Smooth muscle cell of the brain vasculature (primary cell): ENCODE measurements at places on chromosomes 12 and 14.

DNA sequence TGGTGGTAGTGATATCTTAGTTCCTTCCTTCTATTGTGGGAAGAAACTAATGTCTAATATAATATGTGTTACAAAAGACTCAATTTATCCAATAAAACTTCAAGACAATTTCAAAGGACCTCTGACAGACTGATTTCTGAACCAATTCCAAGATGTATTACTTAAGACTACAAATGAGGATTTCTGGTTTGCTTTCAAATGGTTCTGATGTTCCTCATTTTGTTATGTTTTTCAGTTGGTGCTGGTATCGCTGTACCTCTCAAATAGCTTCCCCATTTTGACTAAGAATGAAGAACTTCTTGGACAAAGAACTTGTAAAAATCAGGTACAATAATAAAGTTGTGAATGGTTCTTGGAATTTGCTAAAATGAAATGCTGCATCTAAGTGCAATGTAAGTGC is 19.4 kb upstream of the MBIP start:
- no peak for DNase-seq

GRCh38 chr14:97977651-97978261 is 1180.6 kb downstream of the VRK1 start:
- no peak for DNase-seq

- no peak for DNase-seq
These were observed 262.6 kb upstream of the BTG1 start for GRCh38 chr12:92408072-92408900.

DNA sequence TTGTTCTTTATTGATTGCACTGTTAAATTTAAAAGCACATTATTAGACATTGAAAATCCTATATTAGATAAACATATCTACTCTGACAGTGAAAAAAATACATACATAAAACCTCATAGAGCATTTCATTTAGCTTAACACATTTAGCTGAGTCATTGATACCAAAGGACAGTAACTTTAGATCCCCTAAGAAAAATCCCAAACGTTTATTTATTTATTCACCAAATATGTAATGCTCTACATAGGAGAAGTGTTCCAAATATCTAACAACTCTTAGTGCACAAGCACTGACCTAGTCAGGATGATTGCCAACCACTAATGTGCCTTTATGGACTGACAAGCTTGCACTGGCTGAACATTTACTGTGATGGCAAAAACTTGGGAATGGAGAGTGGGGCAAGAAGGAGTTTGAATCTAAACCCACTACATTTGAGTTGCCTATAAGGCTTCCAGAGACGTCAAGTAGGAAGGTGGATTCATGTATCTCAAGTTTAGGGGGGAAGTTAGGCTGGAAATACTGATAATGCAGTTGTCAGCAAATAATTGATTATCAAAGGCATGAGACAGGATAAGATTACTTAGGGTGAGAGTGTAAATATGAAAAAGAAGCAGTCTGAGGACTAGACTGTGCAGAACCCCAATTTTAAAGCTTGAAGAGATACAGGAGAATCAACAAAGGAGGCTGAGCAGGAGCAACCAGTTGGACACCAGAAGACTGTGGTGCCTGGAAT is 156.4 kb downstream of the PLCZ1 start:
- no peak for DNase-seq

DNA sequence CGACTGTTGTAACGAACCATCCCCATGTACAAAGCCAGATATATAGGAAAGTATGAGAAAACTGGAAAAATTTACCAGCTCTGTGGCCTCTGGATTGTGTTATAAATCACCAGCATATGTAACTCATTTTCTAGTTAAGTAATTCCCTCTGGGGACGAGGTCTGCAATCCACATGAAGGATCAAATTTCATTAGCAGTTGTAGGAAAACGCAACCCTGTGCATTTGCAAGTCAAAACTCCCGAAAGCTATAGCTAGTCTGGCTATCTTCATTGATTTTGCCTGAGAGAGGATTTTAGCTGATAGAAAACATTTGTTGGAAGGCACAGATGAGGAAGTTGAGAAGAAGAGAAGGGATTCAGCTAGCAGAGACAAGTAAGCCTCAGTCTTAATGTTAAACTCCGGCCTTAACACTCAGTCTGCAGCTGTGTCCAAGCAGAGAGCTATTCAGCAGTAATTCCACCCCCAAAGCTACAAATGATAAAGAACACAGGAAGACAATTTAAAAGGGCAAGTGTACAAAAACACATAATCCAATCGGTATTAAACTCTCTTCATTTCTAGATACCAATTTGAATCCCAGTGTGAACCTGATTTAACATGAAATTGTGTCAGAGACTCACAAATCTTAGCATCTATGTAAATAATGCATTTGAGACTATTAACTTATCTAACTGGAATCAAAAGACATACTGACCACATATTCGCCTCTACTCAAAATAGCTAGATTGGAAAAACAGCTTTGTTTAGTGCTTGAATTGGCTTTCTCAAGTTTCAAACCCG is 54.2 kb upstream of the CERS5 start:
- DNase-seq: peak; percentile 73

DNA sequence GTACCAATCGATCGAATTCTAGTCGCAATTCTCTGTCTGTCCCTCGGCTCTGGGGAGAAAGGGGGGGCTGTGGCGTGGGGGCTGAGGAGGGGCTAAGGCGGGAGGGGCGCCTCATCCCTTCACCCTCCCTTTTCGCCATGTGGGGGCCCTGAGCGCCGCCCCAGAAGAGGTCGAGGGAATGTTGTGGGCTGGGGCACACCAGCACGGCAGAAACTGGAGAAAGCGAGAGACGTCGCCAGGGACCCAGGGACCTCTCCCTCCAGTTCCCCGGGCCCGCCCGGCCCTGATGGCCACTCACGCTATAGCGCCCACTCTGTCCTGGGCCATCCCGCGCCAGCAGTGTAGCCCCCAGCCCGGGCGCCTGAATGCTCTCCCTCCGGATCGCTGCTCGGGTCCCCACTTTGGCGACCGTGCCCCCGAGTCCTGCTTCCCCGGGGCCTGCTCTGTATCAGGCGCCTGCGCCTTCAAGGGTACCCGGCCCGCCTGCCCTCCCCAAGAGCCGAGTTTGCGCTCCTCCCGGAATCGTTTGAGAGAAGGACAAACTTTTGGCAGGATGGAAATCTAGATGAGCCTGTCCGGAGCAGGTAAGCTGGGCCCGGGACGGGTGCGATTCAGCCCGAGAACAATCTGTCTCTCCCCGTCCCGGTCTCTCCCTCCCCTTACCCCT is 62.6 kb downstream of the SMUG1 start:
- DNase-seq: no peak

- DNase-seq: no peak
These were observed 121.7 kb downstream of the PPM1H start for GRCh38 chr12:62813031-62813829.

DNA sequence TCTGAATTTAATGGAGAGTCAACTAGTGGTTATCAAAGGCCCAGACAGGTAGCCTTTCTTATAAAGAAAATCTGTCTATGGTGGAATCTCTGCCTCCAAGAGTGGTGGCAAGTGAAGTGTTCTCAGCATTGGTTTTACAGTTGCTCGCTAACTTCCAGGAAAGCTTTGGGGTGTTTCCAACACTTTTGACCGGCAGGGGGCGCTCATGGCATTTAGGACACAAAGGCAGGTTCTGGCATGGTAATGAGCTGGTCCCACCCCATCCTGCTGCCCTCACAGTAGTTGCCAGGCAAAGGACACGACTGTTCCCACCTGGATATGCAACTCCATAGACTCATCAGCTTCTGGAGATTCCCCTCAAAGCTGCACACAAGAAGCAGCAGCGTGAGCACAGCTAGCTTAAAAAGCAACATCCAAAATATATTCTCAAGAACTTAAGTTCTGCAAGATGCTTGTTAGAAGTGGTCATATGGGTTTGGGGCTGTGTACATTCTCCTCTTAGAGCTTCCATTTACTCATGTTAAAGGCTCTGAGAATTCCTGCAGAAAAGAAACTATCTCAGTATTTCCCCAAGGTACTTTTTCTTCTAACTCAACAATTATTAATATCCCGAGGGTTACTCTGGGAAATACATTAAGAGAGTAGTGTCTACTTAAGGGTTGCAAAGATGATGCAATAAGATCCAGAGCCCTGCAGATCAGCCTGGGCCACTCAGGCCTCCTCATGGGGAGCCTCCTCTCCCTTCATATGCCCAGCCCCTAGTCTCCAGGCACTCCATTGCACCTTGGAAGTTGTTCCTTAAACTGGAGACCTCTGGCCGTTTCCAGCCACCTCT is 14.8 kb downstream of the PROX2 start:
- DNase-seq: peak; percentile 73

- no peak for DNase-seq
These were observed 827.0 kb downstream of the AACS start for GRCh38 chr12:125892276-125892675.

- DNase-seq: no peak
These were observed 1035.6 kb downstream of the VRK1 start for GRCh38 chr14:97832776-97833175.

- no peak for DNase-seq
These were observed 137.6 kb downstream of the VRK1 start for GRCh38 chr14:96934638-96935330.

GRCh38 chr12:124616394-124617221 is 49.2 kb upstream of the NCOR2 start:
- DNase-seq: no peak

- DNase-seq: no peak
These were observed 198.6 kb upstream of the DIO3 start for GRCh38 chr14:101362529-101363260.

- no peak for DNase-seq
These were observed 87.4 kb upstream of the SLC38A2 start for GRCh38 chr12:46459861-46460545.

DNA sequence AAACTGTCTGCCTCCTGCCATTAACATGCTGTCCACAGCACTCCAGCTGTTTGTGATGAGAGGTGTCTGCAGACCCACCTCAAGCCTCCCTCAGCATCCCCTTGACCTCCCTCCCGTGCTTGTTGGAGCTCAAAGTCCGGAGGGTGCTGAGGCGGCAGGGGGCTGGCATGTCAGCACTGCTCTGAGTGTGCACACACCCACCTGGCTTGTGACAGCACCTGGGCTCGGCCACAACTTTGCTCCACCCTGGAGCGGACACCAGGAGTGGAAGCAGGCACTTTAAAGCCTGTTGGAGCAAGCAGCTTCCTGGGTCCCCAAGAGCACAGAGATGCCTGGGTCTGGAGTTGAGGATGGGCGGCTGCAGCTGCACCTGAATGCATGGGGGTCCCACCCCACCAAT is 20.9 kb downstream of the SERPINA3 start:
- no peak for DNase-seq

DNA sequence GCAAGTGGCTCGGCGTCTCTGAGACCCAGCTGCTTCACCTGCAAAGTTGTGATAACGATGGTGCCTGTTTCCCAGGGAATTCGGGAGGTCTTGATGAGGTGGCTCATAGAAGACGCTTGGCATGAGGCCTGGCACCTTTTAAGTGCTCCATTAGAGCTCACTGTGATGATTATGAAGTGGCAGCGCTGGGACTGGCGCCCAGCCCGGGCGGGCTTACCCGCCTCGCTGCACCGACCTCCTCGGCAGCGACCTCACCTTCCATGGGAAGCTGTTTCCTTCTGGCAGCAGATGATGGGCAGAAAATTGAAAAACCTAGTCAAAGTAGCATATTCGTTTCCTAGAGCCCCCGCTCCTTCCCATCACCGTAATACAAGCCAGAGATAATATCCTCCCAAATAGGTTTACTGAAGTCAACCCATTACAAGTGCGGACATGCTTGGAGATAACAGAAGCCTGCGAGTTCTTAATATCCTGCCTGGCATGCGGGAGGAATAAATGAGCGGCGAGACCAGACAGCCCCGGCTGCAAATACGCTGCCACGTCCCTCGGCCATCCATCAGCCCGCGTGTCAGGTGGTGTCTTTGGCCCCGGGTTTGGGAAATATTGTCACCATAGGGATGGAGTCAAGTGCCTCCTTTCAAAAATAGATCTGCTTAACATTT is 35.2 kb upstream of the DLK1 start:
- DNase-seq: no peak

DNA sequence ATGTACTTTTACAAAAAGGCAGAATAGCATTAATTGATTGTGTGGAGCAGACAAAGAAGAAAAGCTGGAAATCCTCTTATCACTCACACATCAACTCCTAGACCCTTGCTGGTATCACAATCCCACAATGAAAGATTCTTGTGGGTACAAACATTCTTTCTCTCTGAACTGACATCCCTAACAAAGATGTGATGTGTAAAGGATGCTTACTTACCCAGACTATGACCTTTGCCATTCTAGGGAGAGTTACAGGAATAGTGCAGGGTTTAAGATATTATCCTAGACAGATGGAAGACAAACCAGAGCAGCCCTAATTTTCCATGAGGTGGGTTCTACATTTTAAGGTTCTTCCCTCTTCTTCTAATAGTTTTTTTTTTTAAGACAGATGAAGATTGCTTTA is 60.4 kb upstream of the SLC6A15 start:
- no peak for DNase-seq

- no peak for DNase-seq
These were observed 482.2 kb downstream of the SLC16A7 start for GRCh38 chr12:60078026-60078425.

DNA sequence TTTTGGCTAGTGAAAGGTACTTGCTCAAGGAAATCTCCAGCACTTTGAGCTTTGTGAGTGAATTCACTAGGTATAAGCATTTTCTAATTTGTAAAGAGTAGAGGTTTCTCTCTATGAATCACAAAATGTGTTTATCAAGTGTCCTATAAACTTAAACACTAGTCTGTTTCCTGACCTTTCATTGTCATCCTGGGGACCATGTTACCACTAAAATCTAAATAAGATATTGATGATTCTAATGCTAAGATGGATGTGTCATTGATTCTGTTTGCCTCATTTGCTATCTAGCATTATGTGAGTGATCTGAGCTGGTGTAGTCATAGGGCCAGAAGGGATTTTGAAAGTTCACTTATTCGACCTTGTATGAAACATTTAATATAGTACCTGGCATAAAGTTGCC is 80.4 kb upstream of the DNM1L start:
- DNase-seq: no peak

DNA sequence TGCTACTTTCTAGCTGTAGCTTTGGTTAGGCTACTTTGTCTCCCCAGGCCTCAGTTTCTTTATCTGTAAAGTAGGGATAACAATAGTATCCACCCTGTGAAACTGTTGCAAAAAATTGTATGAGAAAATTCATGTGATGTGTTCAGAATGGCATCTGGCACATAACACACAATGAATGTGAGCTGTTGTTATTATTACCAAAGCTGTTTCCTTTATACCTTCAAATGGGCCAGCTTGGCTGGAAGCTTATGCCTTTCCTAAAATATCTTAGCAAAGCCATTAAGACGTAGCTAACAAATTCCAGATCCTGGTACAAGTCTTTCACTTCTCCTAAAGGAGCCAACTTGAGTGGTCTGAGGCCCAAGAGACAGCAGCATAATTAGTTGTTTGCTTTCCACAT is 25.2 kb upstream of the MANSC4 start:
- DNase-seq: no peak

GRCh38 chr14:105328678-105329390 is 14.3 kb downstream of the PACS2 start:
- DNase-seq: no peak

DNA sequence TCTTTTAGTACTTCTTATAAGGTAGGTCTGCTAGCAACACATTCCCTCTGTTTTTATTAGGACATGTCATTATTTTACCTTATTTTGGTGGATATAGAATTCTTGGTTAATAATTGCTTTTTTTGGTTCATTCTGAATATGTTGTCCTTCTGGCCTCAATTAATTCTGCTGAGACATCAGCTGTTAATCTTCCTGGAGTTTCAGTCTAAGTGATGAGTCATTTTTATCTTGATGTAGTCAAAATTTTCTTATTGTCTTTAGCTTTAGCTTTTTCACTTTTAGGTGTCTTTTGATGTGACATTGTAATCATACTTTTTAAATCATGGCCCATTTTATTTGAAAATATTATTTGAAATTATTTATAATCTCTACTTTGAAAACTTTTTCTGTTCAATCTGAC is 104.9 kb upstream of the PMCH start:
- no peak for DNase-seq
